ENCODE measurements at places on chromosomes 5 and 9.

DNA sequence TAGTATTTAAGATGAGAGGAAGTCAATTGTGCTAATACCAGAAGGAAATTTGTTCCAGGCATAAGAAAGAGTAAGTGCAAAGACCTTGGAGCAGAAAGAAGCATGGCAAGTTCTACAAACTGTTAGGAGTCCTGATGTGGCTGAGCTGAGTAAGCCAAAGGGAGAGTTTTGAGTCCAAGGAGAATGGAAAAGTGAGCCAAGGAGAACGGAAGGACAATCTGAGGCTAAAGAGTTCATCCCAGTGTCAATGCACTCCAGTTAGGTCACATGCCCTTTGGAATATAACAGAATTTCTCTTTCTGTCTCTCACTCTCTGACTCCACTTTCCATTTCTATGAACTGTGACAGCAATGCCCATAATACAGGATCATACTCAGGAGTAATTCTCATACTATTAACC is 224.7 kb downstream of the CAAP1 start:
- DNase-seq, result no peak

GRCh38 chr5:135851915-135852845 is 17.7 kb downstream of the SLC25A48 start:
- no peak for DNase-seq

- DNase-seq, result no peak
Observed at GRCh38 chr5:134071614-134072207, 42.8 kb upstream of the TCF7 start.

GRCh38 chr5:125775896-125776295 is 647.3 kb upstream of the GRAMD2B start:
- DNase-seq, result no peak

- DNase-seq, result no peak
Observed at GRCh38 chr9:129570450-129571297, 50.2 kb downstream of the C9orf50 start.

DNA sequence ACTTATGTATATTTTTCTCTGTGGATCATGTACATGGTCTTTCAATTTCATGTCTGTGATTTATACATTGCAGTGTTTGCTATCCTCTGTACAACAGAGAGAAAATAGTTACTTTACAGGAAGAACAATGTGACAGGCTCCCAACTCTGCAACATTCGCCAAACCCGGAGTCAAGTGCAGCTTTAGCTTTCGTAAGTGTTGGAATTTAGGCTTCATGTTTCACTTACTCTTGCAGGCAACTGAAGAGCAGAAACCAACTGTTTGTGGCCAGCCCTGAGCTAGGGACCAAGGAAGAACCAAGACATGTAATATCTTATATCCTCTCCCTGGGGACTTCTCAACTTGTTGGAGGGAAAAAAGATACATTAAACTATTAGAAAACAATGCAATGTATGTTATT is 147.9 kb downstream of the C5orf15 start:
- DNase-seq, result no peak

DNA sequence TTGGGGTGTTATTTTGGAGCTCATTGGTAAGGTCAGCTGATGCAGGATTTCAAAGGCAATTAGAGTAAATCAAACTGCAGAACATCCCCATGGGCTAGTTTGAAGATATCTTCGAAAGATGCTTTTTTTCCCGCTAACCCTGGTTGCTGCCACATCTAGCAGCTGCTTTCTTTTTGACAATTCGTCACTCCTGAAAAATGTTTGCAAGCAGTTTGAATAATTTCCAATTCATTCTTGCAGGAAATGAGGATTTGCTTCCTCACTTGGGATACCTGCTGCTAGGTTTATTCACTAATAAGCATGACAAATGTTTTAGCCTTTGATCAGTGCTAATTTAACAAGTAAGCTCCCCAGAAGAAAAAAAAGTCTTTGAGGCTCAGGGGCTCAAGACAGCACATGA is 649.6 kb upstream of the RORB start:
- DNase-seq, result no peak

- DNase-seq, result no peak
Observed at GRCh38 chr5:145941448-145942130, 5.2 kb downstream of the SH3RF2 start.

DNA sequence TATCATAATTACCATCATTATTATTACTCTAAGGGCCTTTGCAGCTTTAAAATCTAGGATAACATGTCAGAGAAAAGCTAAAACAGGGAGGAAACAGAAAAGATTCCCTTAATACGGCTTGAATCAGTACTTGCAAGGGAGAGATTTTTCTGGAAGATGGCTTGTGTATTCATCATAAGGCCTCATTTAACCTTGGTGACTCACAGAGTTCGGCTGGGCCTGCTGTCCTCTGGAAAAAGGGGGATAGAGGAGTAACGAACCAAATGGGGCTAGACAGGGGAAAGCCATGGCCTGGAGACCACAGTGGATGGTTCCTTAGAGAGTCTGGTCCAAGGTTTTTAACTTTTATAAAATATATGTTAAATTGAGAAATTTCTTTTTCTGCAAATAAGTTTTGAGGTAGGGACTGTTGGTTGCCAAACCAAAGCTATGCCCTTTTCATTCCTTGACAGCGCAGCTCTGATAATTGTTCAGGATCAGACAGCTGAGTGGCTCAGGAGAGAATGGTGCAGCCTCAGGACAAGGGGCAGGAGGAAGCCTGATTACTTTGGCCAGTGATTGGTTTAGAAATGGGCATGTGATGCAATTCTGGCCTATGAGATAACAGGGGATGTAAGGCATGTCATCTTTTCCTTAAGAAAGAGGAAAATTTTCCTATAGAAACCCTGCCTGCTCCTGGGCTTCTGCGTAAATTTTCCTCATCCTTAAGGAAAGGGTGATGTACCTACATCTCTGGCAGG is 25.6 kb upstream of the GSN start:
- no peak for DNase-seq

GRCh38 chr5:129387944-129388343 is 72.2 kb upstream of the ADAMTS19 start:
- DNase-seq, result no peak

DNA sequence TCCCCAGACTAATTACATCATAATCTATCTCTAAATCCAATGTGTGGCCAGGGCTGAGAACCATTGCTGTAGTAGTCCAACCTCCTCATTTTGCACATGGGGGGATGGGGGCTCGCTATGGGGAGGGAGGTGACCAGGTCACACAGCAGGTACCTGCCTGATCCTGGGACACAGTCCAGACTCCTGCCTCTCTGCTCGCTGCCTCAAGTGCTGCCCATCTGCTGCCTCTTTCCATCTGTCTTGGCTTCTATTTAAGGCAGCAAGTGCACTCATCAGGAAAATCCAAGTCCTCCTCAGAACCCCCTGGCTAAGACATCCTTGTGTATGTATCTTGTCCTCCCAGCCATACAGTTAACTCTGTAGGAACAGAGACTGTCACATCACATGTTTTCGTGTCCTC is 57.7 kb upstream of the FRRS1L start:
- no peak for DNase-seq

GRCh38 chr5:148186248-148187003 is 16.4 kb upstream of the SPINK6 start:
- DNase-seq, result no peak

- DNase-seq, result no peak
Observed at GRCh38 chr5:158923799-158924551, 175.7 kb downstream of the EBF1 start.

GRCh38 chr9:35110327-35110761 is 5.3 kb downstream of the ATOSB start:
- DNase-seq, result no peak

DNA sequence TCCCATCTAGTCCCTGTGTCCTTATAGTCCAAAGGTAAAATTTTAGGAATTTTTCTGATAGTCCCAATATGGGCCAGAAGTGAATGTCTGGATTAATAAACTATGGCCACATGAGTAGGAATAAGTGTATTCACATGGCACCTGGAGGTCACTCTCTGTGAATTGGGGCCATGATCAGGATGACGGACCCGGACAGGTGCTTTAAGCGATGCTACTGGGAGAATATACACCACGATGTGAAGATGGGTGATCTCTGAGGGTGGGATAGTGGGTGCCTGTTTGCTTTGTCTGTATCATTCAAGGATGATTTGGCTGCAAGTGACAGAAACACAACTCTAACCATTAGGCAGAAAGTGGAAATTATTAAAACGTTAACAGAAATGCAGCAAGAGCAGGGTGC is 101.2 kb downstream of the UGCG start:
- DNase-seq, result no peak

- DNase-seq, result no peak
Observed at GRCh38 chr5:126385524-126386502, 37.4 kb upstream of the GRAMD2B start.

- DNase-seq, result no peak
Observed at GRCh38 chr9:126696401-126697145, 82.8 kb downstream of the LMX1B start.

- DNase-seq, result no peak
Observed at GRCh38 chr5:138824924-138825863, 49.9 kb downstream of the LRRTM2 start.

DNA sequence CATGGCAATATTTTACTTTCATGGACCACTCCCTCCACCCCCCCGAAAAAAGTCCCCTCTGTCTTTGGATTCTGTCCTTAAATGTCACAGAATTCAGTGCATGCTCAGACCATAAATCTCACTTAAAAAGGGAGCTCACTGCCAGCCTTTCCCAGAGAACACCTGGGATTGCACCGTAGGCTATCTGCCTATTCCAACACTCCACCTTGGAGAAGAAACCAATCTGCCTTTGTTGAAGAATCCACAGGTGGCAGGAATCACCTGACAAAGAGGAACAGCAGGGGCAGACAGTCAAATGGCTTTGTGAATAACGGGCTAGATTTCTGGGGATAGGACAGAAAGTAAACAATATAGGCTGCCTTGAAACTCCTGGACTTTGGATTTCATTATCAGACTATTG is 306.7 kb upstream of the BRINP1 start:
- DNase-seq, result no peak

- DNase-seq, result no peak
Observed at GRCh38 chr5:145854651-145855258, 18.1 kb downstream of the GRXCR2 start.

- DNase-seq, result no peak
Observed at GRCh38 chr9:72935595-72935994, 17.3 kb downstream of the ALDH1A1 start.

DNA sequence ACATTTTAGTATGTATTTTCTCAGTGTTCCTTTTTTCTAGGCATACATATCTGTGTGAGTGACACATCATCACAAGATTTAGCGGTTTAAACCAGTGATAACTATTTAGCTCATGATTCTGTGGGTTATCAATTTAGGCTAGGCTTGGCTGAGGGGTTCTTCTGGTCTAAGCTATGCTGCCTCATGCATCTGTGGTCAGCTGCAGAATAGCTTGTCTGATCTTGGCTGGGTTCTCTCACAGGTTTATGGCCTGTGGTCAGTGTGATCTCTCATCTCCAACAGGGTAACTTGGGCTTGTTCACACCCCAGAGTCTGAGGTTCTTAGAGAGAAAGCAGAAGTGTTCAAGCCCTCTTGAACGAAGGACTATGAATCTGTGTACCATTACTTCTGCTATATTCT is 363.3 kb downstream of the KDM4C start:
- DNase-seq, result no peak

GRCh38 chr5:177085985-177086653 is 596 bp upstream of the FGFR4 start:
- DNase-seq, result no peak

- no peak for DNase-seq
Observed at GRCh38 chr9:25935188-25935587, 256.9 kb upstream of the TUSC1 start.

- DNase-seq, result no peak
Observed at GRCh38 chr5:99369797-99370593, 441.2 kb upstream of the CHD1 start.

- DNase-seq, result no peak
Observed at GRCh38 chr9:120438111-120438510, 141.9 kb downstream of the CDK5RAP2 start.

GRCh38 chr5:6356578-6357164 is 21.7 kb downstream of the MED10 start:
- DNase-seq, result no peak

DNA sequence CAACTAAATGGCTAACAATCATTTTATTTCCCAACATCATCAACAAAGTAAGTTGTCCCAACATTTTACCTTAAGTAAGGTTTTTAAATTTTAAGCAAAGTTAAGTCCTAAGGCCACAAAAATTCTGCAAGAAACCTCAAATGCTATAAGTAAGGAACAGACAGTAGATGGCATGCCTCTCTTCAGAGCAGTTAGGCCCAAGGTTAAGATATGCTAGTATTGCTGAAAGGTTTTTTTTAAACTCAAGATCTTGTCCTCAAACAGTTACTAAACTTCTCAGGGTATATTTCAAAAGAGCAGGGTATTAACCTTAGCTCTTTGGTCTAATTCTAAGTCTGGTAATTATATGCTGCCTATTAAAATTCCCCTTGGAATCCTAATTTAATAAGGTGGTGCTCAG is 35.1 kb downstream of the PJA2 start:
- DNase-seq, result no peak

- no peak for DNase-seq
Observed at GRCh38 chr5:172044631-172045314, 38.3 kb upstream of the FBXW11 start.

DNA sequence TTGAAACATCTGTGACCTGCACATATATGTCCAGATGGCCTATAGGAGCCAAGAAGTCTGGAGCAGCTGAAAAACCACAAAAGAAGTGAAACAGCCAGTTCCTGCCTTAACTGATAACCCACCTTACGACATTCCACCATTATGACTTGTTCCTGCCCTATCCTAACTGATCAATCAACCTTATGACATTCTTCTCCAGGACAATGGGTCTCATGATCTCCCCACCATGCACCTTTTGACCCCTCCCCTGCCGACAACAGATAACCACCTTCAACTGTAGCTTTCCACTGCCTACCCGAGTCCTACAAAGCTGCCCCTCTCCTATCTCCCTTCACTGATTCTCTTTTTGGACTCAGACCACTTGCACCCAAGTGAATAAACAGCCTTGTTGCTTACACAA is 233.8 kb downstream of the CCDC171 start:
- no peak for DNase-seq

- no peak for DNase-seq
Observed at GRCh38 chr5:179906795-179907555, 722 bp downstream of the TBC1D9B start.

Data from stimulated activated CD4-positive, alpha-beta T cell treated with anti-CD3 and anti-CD28 coated beads, Interleukin-12 subunit alpha, Interleukin-12 subunit beta, amount 100 ng/mL, for 24 hours (primary cell).